ENCODE measurements at places on chromosomes 16 and 17.

DNA sequence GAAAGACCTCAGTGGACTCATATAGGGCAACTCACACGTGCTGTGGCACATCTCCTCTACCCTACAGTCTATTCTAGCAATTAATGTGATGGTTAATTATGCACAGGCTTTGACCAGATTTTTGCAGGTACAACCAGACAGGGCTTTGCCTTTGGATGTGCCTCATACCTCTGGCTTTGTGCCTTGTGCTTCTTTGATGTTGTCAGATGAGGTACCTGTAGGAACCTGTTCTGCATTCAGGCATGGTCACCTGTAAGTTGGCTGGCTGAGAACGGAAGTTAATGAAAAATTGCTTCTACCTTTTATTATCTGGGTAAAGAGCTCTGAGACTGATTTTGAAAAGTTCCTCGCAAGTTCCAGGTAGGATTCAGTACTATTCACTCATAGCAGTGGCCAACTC, 462.9 kb upstream of the ZFHX3 start:
- no peak for DNase-seq

- peak; percentile 55 for DNase-seq
Measured at GRCh38 chr16:67447508-67448076, 16.7 kb downstream of the HSD11B2 start.

DNA sequence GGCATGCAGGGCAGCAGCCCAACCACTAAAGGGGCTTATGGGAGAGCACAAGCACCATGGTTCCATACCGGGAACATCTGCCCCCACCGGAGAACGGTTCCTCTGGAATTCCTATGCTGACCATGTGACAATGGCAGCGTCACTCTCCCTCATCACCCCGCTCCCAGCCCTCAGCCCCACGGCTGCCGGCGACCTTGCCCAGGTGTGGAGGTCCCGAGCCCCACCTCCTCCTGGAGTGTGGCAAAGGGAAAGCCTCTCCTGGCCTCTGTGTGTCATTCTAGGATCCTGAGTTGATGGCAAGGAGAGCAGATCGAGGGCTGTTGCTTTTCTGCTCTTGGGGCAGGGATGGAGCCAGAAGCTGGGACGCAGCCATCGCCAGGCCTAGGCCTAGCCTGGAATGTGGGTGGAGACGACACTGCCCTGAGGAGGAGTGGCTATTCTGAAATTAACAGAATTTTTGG, 17.8 kb upstream of the RNPS1 start:
- DNase-seq, result no peak

DNA sequence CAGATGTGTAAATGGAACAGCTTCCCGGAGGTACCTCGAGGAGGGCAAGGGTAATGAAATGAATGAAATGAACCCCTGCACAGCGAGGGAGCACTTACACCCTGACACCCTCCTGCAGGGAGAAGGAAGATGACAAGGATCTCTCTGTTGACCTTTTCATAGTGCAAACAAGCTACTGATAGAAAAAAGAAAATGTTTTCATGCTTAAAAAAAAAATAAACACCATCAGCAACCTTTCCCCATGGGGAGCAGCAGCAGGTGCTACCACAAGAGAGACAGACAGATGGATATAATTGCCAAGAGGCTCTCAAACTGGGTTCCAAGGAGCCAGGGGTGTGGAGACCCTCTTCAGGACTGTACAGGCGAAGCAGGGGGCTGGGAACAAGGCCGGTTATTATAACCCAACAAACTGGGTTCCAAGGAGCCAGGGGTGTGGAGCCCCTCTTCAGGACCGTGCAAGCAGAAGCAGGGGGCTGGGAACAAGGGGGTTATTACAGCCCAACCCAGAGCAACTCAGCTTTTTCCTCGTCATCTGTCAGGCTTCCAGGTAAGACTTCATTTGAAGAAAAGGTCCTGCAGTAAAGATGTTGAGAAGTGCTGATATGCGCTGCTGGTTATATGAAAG, 718 bp upstream of the RPH3AL start:
- no peak for DNase-seq

DNA sequence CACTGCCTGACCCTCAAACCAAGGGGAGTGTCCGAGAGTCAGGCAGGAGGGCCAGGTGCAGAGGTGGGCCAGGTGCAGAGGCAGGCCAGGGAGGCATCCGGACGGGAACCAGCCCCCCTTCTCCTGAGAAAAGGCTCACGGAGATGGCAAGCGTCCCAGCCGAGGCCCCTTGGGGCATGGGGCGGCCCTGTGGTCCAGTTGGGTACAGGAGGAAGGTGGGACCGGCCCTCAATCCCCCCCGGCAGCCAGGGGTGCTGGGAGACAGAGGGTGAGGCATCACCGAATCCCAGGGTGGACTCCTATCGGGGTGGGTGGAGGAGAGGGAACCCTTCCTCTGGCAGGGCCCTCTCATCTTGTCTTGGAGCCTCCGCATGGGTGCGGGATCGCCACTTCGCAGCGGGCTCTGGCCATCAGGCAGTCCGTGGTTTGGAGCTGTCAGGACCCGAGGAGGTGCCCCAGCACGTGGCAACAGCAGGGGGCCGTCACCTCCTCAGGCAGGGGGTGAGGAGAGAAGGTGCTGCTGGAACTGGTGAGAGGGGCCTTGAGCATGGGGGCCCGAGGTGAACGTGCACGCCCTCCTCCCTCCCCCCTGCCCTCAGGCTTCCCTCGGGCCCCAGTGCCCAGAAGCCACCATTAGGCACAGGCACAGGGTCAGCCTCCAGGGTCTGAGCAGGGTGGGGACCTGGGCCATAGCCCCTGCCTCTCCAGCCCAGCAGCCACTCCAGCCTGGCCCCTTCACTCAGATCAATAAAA, 38.7 kb upstream of the SLC38A10 start:
- DNase-seq, result no peak

DNA sequence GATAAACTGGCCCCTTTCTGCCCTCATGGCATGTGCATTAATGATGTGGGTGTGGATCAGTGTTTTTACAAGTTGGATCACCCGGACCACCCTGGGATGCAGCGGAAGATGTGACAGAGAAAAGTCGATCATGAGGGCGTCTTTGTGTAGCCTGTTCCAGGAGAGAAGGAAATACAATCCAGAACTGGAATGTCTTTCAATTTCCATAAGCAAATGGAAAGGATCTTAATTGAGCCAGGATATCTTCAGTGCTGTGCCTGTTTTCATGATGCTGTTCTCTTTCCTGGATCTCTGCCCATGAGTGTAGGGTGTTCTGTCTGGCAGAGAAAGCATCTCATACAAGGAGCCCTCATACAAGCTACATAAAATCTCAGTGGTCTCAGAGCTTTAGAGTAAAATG, 481.4 kb downstream of the XYLT1 start:
- DNase-seq, result no peak

- DNase-seq, result no peak
Measured at GRCh38 chr16:4954714-4955113, 3.4 kb upstream of the SEC14L5 start.

- DNase-seq, result no peak
Measured at GRCh38 chr17:2412561-2413021, 11.7 kb upstream of the MNT start.

DNA sequence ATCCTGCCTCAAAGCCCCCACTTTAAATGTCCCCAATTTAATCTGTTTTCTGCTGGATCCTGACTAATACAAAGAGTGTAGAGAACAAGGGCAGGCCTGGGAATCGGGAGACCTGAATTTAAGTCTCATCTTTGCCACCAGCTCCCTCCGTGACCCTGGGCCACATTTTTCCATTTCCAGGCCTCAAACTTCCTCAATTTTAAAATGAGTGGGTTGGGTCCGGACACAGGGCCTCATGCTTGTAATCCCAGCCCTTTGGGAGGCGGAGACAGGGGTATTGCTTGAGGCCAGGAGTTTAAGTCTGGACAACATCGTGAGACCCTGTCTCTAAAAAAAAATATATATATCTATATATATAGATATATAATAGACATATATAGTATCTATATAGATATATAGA, 61.4 kb downstream of the SRL start:
- no peak for DNase-seq

DNA sequence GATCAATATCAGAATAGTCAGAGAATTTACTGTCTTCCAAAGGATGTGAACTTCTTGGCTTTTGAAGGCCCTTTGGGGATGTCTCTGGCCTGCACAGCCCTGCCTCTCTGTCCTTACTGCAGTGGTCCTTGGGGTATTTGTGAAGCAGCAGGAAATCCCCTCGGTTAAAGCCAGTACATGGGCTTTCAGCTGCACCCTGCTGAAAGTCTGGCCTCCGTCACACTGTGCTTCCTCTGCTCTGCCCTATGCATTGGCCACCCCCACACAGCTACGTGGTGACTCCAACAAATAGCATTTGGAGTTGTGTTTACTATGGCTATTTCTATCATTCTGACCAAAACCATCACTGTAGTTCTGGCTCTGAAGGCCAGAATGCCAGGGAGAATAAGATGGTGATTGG, 21.2 kb downstream of the SYCE1L start:
- no peak for DNase-seq

GRCh38 chr17:77208217-77208808, 67.5 kb downstream of the SEC14L1 start:
- DNase-seq, result no peak

DNA sequence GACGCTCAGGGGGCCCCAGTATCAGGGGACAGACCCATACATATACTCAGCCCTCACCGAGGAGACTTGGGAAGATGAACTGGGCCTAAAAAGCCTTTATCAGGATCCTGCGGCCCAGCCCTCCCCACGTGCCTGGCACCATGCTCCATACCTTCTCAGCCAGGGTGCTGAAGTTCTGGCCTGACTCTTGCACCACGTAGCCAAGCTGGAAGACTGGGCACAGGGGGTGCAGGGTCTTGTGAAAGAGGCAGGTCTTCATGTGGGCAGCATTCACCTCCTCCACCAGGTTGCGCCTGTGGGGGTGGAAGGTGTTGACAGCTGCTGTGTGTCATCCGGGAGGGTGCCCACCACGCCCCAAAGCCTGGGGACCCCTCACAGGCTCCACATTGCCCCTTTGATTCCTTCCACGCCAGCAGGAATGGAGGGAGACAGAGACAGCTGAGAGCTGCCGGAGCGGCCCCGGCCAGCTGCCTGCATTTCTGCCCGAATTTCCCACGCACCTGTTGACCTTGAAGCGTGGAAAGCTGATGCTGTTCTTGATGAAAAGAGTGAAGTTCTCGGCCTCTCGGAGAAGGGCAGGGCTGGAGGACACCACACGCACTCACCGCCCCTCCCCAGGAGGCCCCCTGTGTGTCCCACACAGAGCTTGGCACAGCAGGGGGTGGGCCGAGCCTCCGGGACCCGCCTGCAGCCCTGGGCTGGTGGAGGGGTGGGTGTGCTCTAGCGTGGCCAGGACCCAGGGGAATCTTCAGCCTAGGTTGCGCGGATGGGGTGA, 10.4 kb upstream of the CAMKK1 start:
- DNase-seq, result no peak

DNA sequence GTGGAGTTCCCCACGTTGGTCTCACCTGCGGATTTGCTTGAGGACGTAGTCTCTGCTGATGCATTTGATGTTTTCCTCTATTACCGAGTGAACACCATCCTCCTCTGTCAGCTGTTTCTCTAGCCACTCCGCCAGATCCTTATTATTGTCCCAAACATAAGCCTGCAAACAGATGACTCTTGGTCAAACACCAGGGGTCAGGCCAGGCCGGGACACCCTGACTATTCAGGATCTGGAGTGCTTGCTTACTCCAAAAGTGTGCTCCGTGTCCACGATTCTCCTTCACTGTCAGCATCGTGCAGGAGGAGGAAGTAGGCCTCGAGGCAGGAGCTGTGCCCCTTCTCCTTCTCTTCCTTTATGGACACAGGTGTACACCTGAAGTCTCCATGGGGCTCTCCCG, 140.2 kb downstream of the AATF start:
- no peak for DNase-seq

- no peak for DNase-seq
Measured at GRCh38 chr16:59148056-59148768, 414.1 kb upstream of the GOT2 start.

DNA sequence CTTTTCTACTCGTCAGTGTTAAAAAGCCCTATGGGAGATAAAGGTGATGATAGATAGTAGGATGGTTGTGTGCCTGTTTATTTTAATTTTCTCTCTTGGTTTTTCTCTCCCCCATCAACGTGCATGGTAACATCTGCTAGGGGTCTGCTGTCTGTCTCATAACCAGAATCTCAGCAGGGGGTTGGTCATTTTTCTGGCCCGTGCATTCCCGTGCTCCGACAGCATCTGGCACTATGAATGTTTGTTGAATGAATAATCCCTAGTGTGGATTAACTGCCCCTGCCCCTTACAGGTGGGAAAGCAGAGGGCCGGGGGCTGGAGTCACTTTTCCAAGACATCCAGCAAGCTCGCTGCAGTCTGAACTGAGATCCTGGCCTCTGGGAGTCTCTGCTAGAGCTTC, 6.3 kb downstream of the CA5A start:
- DNase-seq, result no peak

GRCh38 chr16:28875134-28876018, 2.9 kb upstream of the ATP2A1 start:
- no peak for DNase-seq

DNA sequence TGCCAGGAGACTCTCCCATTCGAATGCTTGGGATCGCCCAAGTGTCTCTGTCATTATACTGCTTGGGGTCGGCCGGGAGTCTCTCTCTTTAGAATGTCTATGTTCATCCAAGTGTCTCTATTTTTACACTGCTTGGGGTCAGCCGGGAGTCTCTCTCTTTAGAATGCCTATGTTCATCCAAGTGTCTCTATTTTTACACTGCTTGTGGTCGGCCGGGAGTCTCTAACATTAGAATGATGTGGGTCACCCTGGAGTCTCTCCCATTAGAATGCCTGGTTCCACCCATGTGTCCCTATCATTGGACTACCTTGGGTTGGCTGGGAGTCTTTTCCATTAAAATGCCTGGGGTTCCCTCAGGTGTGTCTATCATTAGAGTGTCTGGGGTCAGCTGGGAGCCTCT, 2230.4 kb downstream of the TP53TG3F start:
- no peak for DNase-seq

- no peak for DNase-seq
Measured at GRCh38 chr16:68364561-68364998, 53.8 kb downstream of the PRMT7 start.

GRCh38 chr16:52805559-52806168, 247.0 kb downstream of the CHD9NB start:
- no peak for DNase-seq

DNA sequence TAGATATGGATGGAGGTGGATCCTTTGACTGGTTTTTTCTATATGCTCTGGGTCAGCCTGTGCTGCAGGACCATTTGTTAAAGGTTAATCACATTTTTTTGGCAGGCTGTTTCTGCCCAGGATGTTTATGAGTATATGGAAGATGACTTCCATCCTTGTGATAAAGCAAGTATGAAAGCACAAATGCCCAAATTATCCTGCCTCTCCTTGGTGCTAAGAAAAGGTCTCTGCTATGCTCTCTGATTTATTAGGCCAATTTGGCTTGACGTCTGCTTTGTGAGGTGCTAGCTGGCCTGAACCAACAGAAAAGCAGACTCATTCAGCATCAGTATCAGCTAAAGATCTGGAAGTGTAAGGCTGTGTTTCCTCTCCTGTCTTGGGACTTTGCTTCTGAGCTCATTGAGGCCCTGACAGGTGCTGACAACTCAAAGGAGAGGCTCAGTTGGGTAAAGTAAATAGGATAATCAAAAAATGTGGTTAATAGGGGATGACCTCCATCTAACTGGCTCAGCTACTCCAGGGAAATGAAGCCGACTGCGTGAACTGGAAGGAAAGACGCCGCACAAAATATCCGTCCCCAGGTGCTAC, 15.2 kb downstream of the ANKRD40 start:
- DNase-seq, result no peak
